ENCODE measurements at places on chromosomes 16 and 17. TPM values are rescaled to one million over a fixed set of nuclear protein-coding genes. Genes with fewer than 3 reads are reported as not detected.
A peak's percentile ranks its signal among the peaks of the same experiment; 100 is the strongest.

- DNase-seq, result peak; percentile 79
- H3K36me3 ChIP-seq, result no peaks in the 10 kb centered on the region
- H3K4me3 ChIP-seq, result peak overlapping the region; percentile 38
- peaks cover 16% of the 10 kb centered on the region for H3K4me1 ChIP-seq
Measured at GRCh38 chr17:83155128-83156121, 76.0 kb downstream of the METRNL start.

DNA sequence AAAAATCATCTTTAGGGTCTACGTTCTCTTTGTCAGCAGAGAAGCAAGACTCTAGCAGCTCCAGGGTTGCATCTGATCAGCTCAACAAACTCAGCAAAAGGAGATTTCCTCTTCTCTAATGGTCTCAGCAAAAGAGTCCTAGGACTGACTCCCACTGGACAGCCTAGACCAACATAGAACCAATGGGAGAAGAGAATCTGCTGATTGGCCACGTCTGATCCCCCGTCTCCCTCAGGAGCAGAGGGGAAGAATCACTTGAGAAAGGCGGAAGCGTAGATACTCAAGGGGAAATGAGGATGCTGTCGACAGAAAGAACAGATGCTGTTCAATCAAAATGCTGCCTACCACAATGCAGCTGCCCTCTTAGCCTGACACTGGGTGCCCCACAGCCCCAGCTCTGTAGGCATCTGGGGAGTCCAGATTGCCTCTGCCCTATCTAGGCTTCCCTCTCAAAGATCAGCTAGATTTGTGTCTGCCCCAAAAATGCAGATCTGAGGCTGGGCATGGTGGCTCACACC, 31.5 kb upstream of the EMP2 start:
- peaks cover 16% of the 10 kb centered on the region for H3K4me1 ChIP-seq
- H3K36me3 ChIP-seq, result no peaks in the 10 kb centered on the region
- no peaks in the 10 kb centered on the region for H3K27me3 ChIP-seq
- no peak overlapping the region for H3K4me3 ChIP-seq

DNA sequence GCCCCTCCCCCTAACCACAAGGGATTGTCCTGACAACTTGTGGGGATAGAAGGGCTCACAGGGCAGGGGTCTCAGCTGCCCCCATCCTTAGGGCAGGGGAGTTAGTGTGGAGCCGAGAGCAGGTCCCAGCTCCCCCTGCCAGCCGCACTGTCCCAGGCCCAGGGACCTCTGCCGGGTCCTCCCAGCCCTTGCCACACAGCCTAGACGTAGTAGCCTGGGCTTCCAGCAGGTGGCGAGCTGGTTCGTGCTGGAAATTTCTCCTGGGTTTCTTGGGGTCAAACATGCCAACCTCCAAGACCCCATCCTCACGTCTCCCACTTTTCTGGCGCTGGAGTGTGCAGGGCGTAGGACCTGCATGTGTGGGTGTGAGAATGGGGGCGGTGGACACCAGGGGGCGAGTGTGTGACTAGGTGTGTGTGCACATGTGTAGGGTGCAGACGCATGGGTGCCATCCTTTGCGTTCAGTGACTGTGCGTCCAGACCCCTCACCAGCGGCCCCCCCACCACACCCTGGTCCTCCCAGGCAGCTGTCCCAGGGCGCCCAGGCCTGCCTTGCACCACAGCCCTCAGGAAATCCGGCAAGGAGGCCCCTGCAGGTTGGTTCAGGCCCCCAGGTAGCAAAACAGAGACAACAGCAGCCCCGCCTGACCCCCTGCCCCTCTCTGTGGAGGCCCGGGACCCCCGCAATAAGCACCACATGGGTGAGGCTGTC, 29.5 kb downstream of the SBK1 start:
- no peaks in the 10 kb centered on the region for H3K36me3 ChIP-seq
- H3K4me1 ChIP-seq, result no peaks in the 10 kb centered on the region
- DNase-seq, result no peak

GRCh38 chr16:69328854-69329316, 1.5 kb downstream of the PDF start:
- H3K4me1 ChIP-seq, result peaks cover 44% of the 10 kb centered on the region
- H3K4me3 ChIP-seq, result peak overlapping the region; percentile 87
- H3K36me3 ChIP-seq, result peaks cover 23% of the 10 kb centered on the region
- no peaks in the 10 kb centered on the region for H3K27me3 ChIP-seq
- no peak overlapping the region for H3K27ac ChIP-seq

DNA sequence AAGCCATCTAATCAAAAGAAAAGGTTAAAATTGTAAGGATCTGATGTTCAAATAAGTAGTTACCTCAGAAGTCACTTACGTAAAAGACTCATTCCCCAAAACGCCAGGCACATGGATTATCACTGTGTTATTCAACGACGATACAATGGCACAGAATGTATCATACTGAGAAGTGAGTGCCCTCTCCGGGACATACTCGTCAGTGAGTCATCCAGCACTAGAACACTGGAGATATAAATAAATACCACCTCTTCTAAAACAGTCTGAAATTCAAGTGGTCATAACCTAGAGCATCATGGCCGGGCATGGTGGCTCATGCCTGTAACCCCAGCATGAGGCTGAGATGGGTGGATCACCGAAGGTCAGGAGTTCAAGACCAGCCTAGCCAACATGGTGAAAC, 24.9 kb downstream of the USP31 start:
- no peak overlapping the region for H3K27ac ChIP-seq
- no peaks in the 10 kb centered on the region for H3K36me3 ChIP-seq
- no peak overlapping the region for H3K4me3 ChIP-seq
- no peak for DNase-seq
- no peaks in the 10 kb centered on the region for H3K27me3 ChIP-seq
- H3K4me1 ChIP-seq, result no peaks in the 10 kb centered on the region

DNA sequence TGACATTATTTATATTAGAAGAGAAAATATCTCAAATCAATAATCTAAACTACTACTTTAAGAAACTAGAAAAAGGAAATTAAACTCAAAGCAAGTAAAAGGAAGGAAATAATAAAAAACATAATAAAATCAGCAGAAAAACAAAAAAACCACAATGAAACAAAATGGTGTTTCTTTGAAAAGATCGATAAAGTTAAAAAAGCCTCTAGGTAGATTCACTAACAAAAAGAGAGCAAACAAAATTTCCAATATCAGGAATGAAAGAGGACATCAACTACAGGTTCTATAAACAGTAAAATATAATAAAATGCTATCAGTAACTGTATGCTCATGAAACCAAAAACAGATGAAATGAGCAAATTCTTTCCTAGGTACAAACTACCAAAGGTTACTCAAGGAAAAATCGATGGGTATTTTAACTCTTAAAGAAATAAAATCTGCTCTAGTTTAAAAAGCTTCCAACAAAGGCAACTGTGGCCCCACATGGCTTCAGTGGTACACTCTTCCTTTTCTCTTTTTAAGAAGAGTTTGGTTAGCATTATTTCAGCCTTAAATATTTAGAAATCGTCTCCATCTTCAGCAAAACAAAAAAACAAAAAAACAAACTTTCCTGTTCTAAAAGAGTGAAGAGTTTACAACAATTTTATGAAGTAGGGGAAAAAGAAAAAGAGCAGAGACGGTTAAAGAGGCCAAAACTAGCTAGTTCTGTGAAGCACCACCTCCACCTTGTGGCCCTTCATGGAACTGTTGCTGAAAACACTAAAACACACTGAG, 102.2 kb downstream of the TRIM37 start:
- peak; percentile 43 for DNase-seq
- H3K27me3 ChIP-seq, result no peaks in the 10 kb centered on the region
- H3K4me3 ChIP-seq, result no peak overlapping the region
- H3K36me3 ChIP-seq, result peaks cover 4% of the 10 kb centered on the region
- H3K4me1 ChIP-seq, result no peaks in the 10 kb centered on the region

GRCh38 chr17:794876-795275, 12.7 kb downstream of the MRM3 start:
- H3K4me1 ChIP-seq, result no peaks in the 10 kb centered on the region
- H3K27ac ChIP-seq, result no peak overlapping the region
- peak; percentile 42 for DNase-seq
- H3K4me3 ChIP-seq, result no peak overlapping the region
- H3K36me3 ChIP-seq, result 0 out of 2 replicates have a peak, but pooled peaks cover 5% of the 10 kb centered on the region

GRCh38 chr17:1918346-1919162, 88.7 kb downstream of the RPA1 start:
- no peaks in the 10 kb centered on the region for H3K4me1 ChIP-seq
- no peak overlapping the region for H3K4me3 ChIP-seq
- H3K36me3 ChIP-seq, result no peaks in the 10 kb centered on the region

DNA sequence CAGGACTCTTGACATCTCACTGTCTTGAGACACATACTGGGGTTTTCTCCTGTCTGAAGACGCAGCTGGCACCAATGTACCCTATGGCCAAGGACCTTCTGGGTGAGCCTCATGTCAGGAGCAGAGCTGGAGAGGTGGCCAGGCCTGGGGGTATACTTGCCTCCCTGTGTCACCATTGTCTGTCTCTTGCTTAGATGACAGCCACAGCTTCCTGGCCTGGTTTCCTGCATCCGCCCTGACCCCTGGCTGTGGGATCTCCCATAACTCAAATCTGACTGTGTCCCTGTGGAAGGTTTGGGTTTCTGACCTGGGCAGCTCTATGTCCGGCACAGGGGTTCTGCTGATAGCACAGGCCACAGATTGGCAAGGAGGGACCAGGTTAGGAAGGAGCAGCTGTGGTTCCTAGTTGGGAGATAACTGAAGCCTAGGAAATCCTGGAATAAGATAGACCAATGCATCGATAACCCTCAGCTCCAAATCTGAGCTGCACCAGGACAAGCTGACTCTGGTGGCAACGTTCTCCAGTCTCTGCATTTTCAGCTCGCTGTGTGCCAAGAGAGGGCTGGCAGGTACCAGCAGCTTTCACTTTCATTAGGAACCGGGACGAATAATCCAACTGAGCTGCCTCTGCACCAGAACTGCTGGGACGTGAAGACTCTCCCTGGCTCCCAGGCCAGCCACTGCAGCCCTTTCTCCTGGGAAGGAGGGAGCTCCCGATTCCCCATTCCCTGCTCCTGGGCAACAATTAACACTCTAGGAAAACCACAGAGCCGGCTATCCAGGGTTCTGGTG, 5.0 kb downstream of the DEXI start:
- H3K27me3 ChIP-seq, result no peaks in the 10 kb centered on the region
- no peak overlapping the region for H3K4me3 ChIP-seq
- H3K36me3 ChIP-seq, result peaks cover 4% of the 10 kb centered on the region
- H3K4me1 ChIP-seq, result peaks cover 19% of the 10 kb centered on the region
- H3K27ac ChIP-seq, result no peak overlapping the region
- no peak for DNase-seq

DNA sequence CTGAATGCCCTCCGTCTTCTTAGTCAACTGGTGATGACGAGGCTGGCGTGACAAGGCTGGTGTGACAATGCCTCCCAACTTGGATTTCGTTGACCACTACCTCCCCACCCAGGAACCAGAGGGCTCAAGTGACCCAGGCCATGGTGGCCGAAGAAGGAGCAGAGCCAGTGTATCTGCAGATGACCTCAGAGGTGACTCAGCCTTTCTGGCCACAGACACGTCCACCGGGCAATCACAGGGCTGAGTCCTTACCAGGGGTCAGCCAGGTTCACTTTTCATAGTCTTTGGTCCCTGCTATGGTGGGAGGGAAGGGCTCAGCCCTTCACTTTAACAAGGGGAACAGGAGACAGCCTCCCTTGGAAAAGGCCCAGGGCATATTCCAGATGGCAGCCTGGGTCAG, 116.3 kb downstream of the MAF start:
- H3K27ac ChIP-seq, result no peak overlapping the region
- H3K4me1 ChIP-seq, result no peaks in the 10 kb centered on the region
- H3K36me3 ChIP-seq, result no peaks in the 10 kb centered on the region

DNA sequence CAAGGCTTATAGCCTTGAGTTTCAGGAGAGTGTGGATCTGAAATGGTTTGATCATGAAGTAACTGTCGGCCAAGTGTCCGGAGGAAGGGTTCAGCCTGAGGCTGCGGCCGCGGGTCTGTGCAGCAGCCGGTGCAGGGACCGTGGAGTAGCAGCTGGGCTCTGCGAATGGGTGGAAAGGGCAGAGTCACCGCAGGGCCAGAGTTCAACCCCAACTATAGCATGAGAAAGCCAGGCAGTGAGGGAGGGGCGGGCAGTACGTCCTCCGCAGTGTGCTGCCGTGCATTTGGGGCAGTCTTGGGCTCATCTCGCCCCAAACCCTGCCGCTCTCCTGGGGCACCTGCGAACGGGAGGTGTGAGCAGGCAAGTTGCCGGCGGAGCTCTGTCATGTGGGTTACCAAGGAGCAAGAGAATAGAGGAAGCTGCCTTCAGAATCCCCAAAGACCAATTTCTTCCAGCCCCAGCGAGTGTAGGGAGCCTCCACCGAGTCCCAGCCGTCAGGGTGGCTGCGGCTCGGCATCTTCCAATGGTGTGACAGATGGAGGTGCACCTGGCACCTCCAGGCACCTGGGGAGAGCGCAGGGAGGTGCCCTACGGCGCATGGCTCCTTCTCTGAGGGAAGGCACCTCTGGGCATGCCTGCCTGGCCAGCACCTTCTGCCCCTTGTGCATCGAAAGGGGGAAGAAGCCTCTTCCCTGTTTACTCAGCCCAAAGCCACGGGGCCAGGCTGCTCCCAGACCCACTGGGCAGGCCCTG, 87.3 kb downstream of the RPA1 start:
- no peaks in the 10 kb centered on the region for H3K36me3 ChIP-seq
- no peak overlapping the region for H3K4me3 ChIP-seq
- no peaks in the 10 kb centered on the region for H3K4me1 ChIP-seq
- no peak for DNase-seq

DNA sequence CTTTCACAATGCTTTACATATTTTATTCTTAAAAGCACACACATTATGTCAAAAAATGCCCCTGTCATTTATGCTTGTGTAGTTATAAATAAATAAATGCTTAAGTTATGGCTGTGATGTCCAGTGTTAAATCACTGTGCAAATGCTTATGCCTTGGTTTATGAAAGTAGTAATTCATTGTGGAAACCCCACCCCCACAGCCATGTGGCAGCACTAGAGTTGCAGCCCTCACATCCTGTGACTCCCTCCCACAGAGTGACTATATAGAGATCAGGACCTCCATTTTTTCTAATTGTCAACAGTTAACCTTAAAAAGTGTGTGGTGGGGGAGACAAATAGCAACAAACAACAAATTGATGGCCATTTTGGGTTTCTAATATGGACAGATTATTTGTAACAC, 2.4 kb downstream of the SKAP1 start:
- DNase-seq, result no peak
- H3K36me3 ChIP-seq, result no peaks in the 10 kb centered on the region
- H3K27me3 ChIP-seq, result no peaks in the 10 kb centered on the region
- no peaks in the 10 kb centered on the region for H3K4me1 ChIP-seq
- no peak overlapping the region for H3K4me3 ChIP-seq

GRCh38 chr16:4328046-4328781, 12.3 kb downstream of the GLIS2 start:
- H3K27me3 ChIP-seq, result no peaks in the 10 kb centered on the region
- no peak for DNase-seq
- no peak overlapping the region for H3K27ac ChIP-seq
- no peak overlapping the region for H3K4me3 ChIP-seq

PRSS36 gene
- 6.8 TPM for total RNA-seq

IL34 gene
- total RNA-seq, result not detected

MRM1 gene
- total RNA-seq, result 10.9 TPM

VMO1 gene
- 4.1 TPM for total RNA-seq

TEX19 gene
- total RNA-seq, result 0.24 TPM

CACNA1H gene
- not detected for total RNA-seq

HAP1 gene
- total RNA-seq, result 1.1 TPM

CX3CL1 gene
- total RNA-seq, result not detected

Data from PC-9 (cell line).